Activated CD8-positive, alpha-beta memory T cell treated with anti-CD3 and anti-CD28 coated beads, Interleukin-2, amount 10 ng/mL, durations not matched to agents 7 days and 5 days (primary cell): ENCODE measurements at places on chromosomes 3 and 15. TPM values are rescaled to one million over a fixed set of nuclear protein-coding genes. Genes with fewer than 3 reads are reported as not detected.
A peak's percentile ranks its signal among the peaks of the same experiment; 100 is the strongest.

DNA sequence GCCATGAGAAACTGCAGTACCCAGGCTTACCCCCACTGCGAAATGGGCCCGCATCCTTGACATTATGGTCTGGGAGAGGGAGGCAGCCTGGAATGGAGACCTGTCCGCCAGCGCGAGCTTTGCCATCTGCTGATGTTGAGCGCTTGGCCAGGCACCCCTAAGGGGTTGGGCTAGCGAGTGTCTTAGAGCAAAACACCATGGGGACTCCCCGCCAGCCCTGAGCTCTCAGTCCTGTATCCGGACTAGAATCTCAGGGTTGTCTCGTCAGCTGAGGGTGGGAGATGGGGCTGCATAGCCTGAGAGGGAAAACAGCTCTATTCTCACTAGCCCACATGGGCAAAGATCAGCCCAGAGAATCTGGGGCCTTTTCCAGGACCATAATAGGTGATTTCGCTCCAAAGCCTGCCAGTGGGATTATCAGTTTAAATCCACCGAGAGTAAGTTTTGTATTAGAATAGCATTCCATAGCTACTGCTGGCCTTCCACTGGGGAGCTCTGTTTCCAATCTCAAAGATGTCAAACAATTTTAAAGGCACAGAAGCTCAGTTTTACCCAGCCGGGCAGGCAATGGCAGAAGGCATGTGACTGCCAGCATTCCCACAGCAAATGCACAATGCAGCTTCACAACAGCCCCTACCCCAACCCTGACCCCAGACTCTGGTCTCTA is 167.5 kb upstream of the TPM1 start:
- no peak for DNase-seq

DNA sequence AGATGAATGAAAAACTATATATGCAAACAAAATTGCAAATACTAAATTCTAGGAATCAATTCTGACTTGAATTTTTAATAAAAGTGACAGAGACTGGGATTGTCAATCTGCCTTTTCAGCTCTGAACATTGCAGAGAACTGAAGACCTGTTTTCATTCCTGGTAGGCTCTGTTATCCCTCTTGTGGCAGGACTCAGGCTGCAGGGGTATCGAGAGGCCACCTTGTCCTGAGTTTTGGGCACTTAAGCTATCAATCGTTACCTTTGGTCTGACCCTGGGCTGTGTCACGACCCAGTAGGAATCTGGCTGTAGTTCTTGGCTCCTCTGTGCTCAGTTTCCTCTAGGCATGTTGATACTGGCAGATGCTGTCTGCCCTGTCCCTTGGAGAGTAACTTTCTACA is 238.0 kb downstream of the CACNA2D3 start:
- no peak for DNase-seq

DNA sequence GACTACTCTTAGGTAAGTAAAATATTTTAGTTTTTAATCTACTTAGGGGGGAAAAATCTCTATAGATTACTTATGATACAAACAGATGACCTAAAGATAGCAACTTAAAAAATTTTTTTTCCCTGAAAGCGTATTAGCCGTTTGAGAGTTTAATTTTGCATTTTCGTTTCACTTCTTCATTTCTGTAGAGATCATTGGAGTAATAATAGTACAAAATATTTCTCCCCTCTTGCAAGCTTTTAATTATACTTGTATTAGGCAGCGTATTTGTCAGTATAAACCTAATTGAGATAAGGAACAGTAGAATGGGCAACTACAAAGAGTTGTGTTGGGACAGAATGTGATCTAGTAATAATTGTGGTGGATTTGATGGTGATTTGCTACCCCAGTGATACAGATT is 10.3 kb downstream of the SKIL start:
- DNase-seq, result no peak

- no peak for DNase-seq
These were observed 47.0 kb upstream of the PRICKLE2 start for GRCh38 chr3:64272271-64272670.

Gene ENTPD3
- not detected for total RNA-seq

Gene KNSTRN
- 77.1 TPM for total RNA-seq

- peak; percentile 86 for DNase-seq
These were observed 24.6 kb upstream of the SACM1L start for GRCh38 chr3:45664578-45664977.

GRCh38 chr3:72517921-72518424 is 330.3 kb downstream of the SHQ1 start:
- no peak for DNase-seq

- DNase-seq, result no peak
These were observed 79.1 kb upstream of the ABI3BP start for GRCh38 chr3:101072300-101072699.

DNA sequence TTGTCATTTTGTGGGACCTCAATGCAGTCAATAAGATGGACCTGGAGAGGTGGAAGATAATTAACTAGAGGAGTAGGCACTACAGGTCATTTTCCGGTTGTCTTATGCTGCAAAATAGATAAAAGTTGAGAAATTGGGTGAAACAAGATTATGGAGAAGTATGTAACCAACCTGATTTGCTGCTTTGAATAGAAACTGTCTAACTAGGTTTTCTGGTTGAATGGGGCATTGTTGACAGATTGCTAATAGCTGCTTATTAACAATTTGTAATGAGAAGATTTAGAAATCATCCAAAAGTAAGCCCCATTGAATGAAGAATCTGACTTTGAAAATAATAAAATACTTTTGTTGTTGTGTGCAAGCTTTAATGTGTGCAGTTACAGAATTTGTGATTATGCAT is 26.2 kb downstream of the PIAS1 start:
- no peak for DNase-seq

GRCh38 chr15:40501487-40501886 is 30.7 kb downstream of the CHST14 start:
- no peak for DNase-seq

DNA sequence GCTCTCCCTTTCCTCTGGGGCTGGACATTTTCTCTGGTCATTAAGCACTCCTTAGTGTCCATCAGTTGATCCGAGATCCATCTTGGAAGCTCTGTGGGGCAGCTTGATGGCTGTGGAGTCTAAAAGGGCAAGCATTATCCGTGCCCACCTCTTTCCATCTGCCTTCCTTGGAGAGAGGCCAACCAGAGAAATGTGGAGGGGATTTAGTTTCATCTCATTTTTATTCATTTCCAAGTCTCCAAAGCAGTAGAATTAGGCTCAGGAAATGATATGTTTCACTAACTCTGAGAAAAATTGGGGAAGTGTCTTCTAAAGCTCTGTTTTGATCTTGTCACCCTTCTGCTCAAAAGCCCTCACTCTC is 95.9 kb upstream of the KLHL25 start:
- DNase-seq, result no peak

GRCh38 chr3:29601861-29602585 is 321.2 kb downstream of the RBMS3 start:
- no peak for DNase-seq

Gene BCHE
- total RNA-seq, result not detected

GRCh38 chr15:34850121-34850520 is 54.8 kb upstream of the ACTC1 start:
- no peak for DNase-seq

- no peak for DNase-seq
These were observed 161.7 kb downstream of the VGLL4 start for GRCh38 chr3:11482021-11482420.

Gene GXYLT2
- not detected for total RNA-seq

GRCh38 chr3:87287011-87287410 is 10.6 kb upstream of the POU1F1 start:
- no peak for DNase-seq

DNA sequence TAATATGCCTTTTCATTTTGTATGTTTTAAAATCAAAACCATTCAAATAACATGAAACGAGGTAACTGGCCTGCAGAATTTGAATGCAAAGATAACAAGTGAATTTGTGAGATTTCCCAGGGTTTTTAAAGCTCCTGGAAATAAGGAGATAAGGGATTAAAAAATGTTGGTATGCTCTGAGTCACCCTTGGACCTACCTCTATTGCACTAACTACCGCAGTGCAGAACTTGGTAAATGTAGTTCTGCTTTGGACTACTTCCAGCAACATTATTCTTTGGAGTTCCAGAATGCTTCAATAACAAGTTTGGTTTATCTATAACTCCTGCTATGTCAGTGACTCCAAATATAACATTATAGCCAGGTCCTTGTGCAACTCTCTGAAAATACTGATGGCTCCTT is 201.7 kb downstream of the GAP43 start:
- no peak for DNase-seq

GRCh38 chr3:71930056-71930991 is 145.4 kb upstream of the PROK2 start:
- DNase-seq, result no peak

Gene FEZF2
- not detected for total RNA-seq

- no peak for DNase-seq
These were observed 18.7 kb downstream of the ATP13A3 start for GRCh38 chr3:194468086-194468485.

GRCh38 chr3:118167571-118167970 is 867.1 kb downstream of the IGSF11 start:
- no peak for DNase-seq

Gene P2RY14
- 4.7 TPM for total RNA-seq

Gene CD200
- 0.67 TPM for total RNA-seq

Gene STRC
- 0.70 TPM for total RNA-seq

GRCh38 chr15:55319537-55320237 is 665 bp downstream of the PIGB start:
- DNase-seq, result peak; percentile 62

- DNase-seq, result no peak
These were observed 71.6 kb downstream of the IMPG2 start for GRCh38 chr3:101248736-101249135.

Gene C3orf22
- total RNA-seq, result not detected

Gene GUCA1C
- not detected for total RNA-seq

Gene SLC25A26
- total RNA-seq, result 14.5 TPM

DNA sequence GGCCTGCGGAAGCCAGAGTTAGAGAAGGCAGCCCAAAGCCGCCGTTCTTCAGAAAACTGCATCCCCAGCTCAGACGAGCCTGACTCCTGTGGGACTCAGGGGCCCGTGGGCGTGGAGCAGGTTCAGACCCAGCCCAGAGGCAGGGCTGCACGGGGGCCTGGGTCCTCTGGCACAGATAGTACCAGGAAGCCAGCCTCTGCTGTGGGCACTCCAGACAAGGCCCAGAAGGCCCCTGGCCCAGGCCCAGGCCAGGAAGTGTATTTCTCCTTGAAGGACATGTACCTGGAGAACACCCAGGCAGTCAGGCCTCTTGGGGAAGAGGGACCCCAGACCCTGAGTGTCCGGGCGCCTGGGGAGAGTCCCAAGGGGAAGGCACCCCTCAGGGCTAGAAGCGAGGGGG is 23.1 kb downstream of the ALPK3 start:
- peak; percentile 36 for DNase-seq

- DNase-seq, result no peak
These were observed 145.6 kb downstream of the TCF12 start for GRCh38 chr15:57064033-57064432.

DNA sequence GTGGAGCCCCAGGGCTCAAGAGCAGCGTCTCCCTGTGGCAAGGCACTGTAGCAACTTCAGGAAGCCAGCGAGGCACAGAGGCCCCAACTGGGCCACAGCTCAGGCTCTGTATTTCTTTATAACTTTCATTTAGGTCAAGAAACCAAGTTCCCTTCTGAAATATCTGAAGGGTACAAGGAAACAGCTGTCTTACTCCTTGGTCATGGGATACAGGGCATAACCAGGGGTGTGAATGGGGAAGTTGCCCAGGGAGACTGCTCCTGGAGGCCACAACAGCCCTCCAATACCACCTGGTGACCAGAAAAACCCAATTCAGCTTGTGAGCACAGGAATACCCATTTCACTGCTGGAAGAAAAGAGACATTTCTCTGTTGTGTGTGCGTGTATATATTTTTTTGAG is 13.3 kb upstream of the SPTBN5 start:
- DNase-seq, result no peak

Gene SLC28A1
- not detected for total RNA-seq

Gene COMMD2
- total RNA-seq, result 38.9 TPM

GRCh38 chr15:73849641-73850040 is 23.7 kb upstream of the TBC1D21 start:
- DNase-seq, result no peak

- no peak for DNase-seq
These were observed 57.7 kb downstream of the FEM1B start for GRCh38 chr15:68335251-68335650.

Gene GP5
- 0.28 TPM for total RNA-seq

DNA sequence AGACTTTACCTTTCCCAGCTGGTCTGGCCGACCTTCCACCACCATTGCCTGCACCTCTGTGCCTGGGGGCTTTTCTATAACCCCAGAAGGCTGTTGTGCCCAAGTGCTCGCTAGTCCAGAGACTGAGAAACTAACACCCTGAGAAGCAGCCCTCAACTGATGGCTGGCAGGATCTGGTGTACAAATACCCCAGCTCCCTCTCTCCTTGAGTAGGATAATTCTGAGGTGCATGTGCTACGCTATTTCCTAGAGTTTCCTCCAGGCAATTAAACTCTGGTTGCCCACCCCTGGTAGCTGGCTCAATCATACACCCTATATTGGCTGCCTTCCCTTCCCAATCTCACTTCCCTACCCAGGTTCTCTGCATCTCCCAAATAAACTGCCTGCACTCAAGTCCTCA is 11.5 kb upstream of the SLC6A1 start:
- no peak for DNase-seq

- DNase-seq, result no peak
These were observed 131.6 kb upstream of the HACD2 start for GRCh38 chr3:123716411-123716810.

GRCh38 chr3:172140499-172141391 is 101.4 kb downstream of the FNDC3B start:
- DNase-seq, result no peak

Gene MUC20
- total RNA-seq, result 1.9 TPM

Gene RARRES1
- total RNA-seq, result not detected

Gene ALDH1A2
- 0.82 TPM for total RNA-seq

- DNase-seq, result no peak
These were observed 1009.8 kb downstream of the TUSC7 start for GRCh38 chr3:117719316-117719926.

Gene GOLGA6A
- not detected for total RNA-seq
